ENCODE measurements at places on chromosomes 7 and 10. TPM values are rescaled to one million over a fixed set of nuclear protein-coding genes. Genes with fewer than 3 reads are reported as not detected.

DNA sequence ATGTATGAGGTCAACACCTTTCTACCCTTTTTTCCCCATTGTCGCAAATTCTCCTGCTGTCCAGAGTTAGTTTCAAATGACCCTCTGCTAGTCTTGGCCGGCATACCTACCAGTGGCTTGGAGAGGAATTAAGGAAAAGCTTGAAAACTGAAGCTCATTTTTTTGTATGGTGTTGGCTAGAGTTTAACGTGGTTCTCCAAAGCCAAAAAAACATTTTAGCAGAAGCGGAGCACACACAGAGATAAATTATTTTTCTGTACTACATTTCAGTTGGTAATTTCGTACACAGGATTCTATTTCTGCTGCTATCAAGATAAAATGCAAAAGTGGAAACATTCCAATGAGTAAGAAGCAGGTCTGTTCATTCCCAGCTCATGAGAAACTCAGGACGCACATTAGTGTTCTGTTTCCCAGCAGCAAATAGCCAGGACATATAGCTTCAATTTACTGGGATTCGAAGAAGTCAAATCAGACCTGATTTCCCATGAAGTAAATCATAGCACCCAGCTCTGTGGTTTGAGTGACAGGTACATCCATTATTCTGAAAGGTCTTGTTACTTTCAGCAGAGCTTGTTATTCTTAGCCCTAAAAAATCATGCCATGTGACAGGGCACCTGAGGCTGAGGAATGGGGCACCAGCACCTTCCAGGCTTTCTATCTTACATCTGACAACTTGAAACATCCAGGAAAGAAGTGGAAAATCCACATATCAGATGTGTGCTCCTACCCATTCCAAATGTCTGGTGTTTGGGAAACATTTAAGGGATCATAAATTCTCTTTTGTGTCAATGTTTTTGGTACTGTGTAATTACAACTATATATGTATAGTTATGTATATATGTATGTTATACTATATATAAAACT lies 215.9 kb upstream of the C7orf33 start:
- no peak overlapping the region for H3K4me3 ChIP-seq
- no peaks in the 10 kb centered on the region for H3K4me1 ChIP-seq
- no peaks in the 10 kb centered on the region for H3K27me3 ChIP-seq

- H3K4me3 ChIP-seq = no peak overlapping the region
- H3K4me1 ChIP-seq = no peaks in the 10 kb centered on the region
- H3K27ac ChIP-seq = no peak overlapping the region
- H3K27me3 ChIP-seq = no peaks in the 10 kb centered on the region
- no peak for DNase-seq
Observed at GRCh38 chr10:1574719-1575118, 162.6 kb downstream of the ADARB2 start.

DNA sequence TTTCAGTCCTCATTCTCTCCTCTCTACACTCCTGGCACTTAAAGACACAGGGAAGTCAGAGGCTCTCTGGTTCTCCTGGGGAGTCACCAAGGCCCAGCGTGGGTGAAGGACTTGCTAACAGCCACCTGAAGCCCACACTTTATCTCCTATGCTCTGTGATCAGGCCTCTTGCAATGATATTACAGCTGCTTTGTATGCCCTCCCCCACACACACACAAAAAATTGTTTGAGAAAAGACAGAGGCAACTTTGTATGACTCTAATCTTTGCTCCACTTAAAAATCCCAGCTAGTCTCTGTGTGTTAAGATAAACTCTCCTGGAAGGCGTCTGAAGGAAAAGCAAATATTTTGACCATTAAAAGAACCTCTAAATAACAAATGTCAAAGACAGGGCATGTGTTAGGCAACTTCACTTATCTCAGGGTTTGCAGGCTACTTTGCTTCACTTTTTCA lies 507.2 kb downstream of the TNS3 start:
- no peak overlapping the region for H3K27ac ChIP-seq
- H3K4me3 ChIP-seq = peak overlapping the region; percentile 15
- H3K4me1 ChIP-seq = peaks cover 4% of the 10 kb centered on the region
- H3K27me3 ChIP-seq = no peaks in the 10 kb centered on the region
- no peak for DNase-seq

- peak overlapping the region; percentile 56 for H3K4me3 ChIP-seq
- H3K27me3 ChIP-seq = no peaks in the 10 kb centered on the region
- H3K4me1 ChIP-seq = peaks cover 20% of the 10 kb centered on the region
- no peaks in the 10 kb centered on the region for H3K36me3 ChIP-seq
- H3K27ac ChIP-seq = peak overlapping the region; percentile 77
Observed at GRCh38 chr10:72248468-72249151, 25.1 kb upstream of the DDIT4 start.

DNA sequence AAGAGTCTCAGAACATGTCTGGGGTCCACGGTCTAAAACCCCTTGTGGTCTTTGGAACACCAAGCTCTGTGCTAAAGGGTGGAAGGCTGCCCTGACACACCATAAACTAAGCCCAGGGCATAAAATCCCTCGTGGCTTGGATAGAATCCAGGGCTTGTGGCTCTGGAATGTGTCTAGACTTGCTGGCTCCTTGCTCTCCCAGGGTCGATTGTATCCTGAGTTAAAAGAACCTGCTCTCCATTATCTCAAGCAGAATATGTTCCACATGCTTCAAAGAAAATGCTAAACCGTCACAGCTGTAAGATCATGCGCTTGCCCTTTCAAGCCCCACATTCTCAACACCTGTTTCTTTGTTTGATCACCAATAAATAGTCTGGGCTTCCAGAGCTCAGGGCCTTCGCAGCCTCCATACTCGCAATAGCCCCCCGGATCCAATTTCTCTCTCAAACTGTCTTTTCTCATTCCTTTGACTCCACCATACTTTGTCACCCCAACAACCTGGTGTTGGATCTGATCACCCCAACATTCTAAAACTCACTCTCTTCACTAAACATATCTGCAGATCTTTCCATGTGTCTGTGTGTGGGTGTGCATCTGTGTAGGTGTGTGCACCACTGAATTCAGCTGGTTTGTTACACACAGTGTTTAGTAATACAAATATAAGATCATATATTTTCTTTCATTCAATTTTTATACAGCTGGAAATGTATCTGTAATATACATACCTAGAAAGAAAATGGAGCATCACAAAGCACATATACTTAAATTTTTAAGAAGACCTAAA lies 238.5 kb downstream of the ZMYND11 start:
- H3K36me3 ChIP-seq = peaks cover 35% of the 10 kb centered on the region
- DNase-seq = no peak
- H3K27me3 ChIP-seq = no peaks in the 10 kb centered on the region
- peak overlapping the region; percentile 88 for H3K27ac ChIP-seq
- no peak overlapping the region for H3K4me3 ChIP-seq

- no peaks in the 10 kb centered on the region for H3K36me3 ChIP-seq
- H3K27me3 ChIP-seq = no peaks in the 10 kb centered on the region
- H3K4me3 ChIP-seq = no peak overlapping the region
- H3K4me1 ChIP-seq = no peaks in the 10 kb centered on the region
- DNase-seq = no peak
Observed at GRCh38 chr10:109411917-109412316, 511.4 kb downstream of the XPNPEP1 start.

DNA sequence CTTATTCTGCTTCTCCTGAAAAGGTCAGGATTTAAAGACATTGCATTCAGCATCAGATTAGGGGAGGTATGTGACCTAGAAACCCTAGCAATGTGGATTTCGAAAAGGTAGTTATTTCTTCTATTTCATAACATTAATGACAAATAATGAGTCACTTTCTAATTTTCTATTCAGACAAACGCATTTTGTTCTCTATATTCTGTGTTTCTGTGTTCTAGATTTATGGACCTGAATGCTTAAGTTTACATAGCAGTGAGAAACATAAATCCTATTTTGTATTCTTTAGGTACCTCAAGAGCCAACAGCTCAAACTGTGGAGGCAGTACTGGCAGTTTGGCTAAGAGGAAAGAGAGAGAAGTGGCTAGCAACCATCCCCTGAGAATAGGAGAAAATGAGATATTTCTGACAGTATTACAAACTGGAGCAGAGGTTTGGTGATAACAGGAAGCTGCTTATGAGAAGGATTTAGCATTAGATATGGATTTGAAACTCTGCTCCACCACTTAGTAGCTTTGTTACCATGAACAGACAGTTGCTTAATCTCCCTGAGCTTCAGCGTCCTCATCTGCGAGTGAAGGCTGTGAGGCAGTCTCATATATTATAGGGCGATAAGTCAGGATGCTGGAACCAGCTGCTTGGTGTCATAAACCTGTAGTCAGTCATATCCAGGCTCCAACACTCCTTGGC lies 28.2 kb downstream of the CDK14 start:
- H3K4me1 ChIP-seq = peaks cover 22% of the 10 kb centered on the region
- H3K27ac ChIP-seq = peak overlapping the region; percentile 40
- no peaks in the 10 kb centered on the region for H3K27me3 ChIP-seq
- H3K36me3 ChIP-seq = no peaks in the 10 kb centered on the region

- no peaks in the 10 kb centered on the region for H3K36me3 ChIP-seq
- H3K27me3 ChIP-seq = no peaks in the 10 kb centered on the region
- no peaks in the 10 kb centered on the region for H3K4me1 ChIP-seq
- no peak for DNase-seq
Observed at GRCh38 chr10:79320316-79320715, 27.0 kb upstream of the PPIF start.

DNA sequence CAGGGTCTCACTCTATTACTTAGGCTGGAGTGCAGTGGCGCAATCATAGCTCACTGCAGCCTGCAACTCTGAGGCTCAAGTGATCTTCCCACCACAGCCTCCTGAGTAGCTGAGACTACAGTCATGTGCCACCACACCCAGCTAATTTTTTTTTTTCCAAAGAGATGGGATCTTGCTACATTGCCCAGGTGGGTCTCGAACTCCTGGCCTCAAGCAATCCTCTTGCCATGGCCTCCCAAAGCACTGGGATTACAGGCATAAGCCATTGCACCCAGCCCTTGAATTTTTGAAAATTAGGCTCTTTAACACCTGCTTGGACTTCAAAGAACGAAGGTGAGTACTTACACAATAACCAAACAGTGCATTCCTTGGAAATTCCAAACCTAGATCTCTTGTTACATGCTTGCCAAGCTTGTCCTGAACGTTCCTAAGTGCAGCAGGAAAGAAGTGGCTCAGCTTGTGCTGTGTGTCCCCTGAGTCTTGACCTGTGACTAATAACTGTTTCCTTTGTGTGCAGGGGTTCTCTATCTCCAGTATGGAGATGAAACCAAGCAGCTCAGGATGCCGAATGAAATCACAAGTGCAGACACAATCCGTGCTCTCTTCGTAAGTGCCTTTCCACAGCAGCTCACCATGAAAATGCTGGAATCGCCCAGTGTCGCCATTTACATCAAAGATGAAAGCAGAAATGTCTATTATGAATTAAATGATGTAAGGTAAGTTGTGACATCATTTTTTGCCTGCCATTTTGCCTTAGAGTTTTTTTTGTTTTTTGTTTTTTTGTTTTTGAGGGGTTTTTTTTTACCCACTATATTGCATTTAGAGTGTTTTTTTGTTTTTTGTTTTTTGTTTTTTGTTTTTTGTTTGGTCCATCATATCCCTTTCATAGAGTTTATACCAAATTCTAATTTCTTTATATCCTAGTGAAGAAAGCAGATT lies 223.8 kb downstream of the KIAA1217 start:
- no peak overlapping the region for H3K4me3 ChIP-seq
- no peaks in the 10 kb centered on the region for H3K27me3 ChIP-seq
- no peak for DNase-seq
- peaks cover 16% of the 10 kb centered on the region for H3K36me3 ChIP-seq

DNA sequence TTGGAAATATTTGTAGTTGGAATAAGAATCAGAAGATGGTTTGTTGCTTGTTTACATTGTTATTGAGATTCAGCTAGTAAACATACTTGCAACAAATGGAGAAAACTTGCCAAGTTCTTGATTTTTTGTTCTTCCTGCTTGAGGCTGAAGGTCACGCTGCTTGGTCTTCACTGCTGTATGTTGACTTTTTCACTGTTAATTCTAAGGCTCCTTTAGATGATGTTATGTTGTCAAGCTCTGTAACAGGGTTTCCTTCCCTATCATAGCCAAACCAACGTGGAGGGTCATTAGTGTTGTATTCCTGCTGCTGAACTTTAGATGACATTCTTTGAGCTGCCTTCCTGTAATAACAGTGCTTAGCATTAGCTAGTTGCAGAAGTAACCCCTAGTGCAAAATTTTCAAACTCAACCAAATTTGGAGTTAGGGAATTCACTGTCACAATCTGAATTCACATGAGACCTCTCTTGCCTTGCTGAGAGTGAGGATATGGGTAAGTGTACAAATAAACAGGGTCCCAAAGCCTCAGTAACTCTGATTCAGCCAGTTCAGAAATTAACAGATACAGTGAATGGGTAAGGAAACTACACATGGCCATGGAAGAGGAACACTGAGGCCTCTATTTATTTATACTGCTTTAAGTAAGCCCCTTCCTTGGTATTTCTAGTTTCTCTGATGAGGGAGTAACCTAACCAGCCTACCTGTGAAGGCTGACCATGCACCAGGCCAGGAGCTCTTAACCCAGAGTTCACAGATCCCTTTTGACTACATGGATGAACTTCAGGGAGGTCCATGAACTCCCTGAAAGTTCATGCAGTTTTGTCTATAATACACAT lies 64.6 kb downstream of the FAM185A start:
- H3K36me3 ChIP-seq = no peaks in the 10 kb centered on the region
- no peak for DNase-seq
- H3K4me1 ChIP-seq = peaks cover 3% of the 10 kb centered on the region
- H3K4me3 ChIP-seq = no peak overlapping the region
- no peak overlapping the region for H3K27ac ChIP-seq
- H3K27me3 ChIP-seq = peaks cover 97% of the 10 kb centered on the region

GRCh38 chr10:33008499-33009243 lies 50.6 kb upstream of the ITGB1 start:
- no peaks in the 10 kb centered on the region for H3K36me3 ChIP-seq
- H3K4me1 ChIP-seq = peaks cover 3% of the 10 kb centered on the region
- no peaks in the 10 kb centered on the region for H3K27me3 ChIP-seq
- DNase-seq = peak; percentile 84

DNA sequence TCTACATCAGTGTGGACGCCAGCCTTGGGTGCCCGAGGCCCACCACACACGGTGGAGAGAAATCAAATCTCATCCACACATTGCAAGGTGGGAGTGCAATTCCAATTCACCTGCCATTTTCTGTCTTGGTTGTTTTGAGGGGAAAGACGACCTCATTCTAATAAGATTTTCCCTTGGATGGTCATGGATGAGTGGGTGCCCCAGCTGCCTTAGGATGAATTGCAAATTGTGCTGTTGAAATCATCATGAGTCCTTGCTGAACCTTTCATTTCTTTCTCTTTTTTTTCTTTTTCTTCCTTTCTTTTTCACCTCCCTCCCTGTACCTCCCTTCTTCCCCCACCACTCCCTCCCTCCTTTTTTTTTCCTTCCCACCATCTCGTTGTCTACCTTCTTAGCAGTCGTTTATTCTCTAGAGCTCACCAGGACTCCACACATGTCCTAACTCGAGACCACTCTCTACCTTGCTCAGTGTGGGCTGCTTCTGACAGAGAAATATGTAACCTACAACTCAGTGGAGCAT lies 266.9 kb upstream of the NFE2L3 start:
- no peak overlapping the region for H3K27ac ChIP-seq
- peaks cover 3% of the 10 kb centered on the region for H3K27me3 ChIP-seq
- no peak for DNase-seq

- no peaks in the 10 kb centered on the region for H3K4me1 ChIP-seq
- H3K36me3 ChIP-seq = no peaks in the 10 kb centered on the region
- no peak for DNase-seq
- no peak overlapping the region for H3K4me3 ChIP-seq
- no peak overlapping the region for H3K27ac ChIP-seq
- H3K27me3 ChIP-seq = no peaks in the 10 kb centered on the region
Observed at GRCh38 chr10:58622246-58622645, 109.6 kb downstream of the BICC1 start.

CHST15 gene
- total RNA-seq = 11.7 TPM

NPSR1 gene
- not detected for total RNA-seq

NUTM2B gene
- 0.27 TPM for total RNA-seq

PIP gene
- total RNA-seq = not detected

PGAM2 gene
- 1.9 TPM for total RNA-seq

PKD2L1 gene
- total RNA-seq = not detected
